ENCODE measurements at places on chromosomes 7 and 10.

- no peak for DNase-seq
These were observed 25.6 kb downstream of the PUS7 start for GRCh38 chr7:105496521-105496920.

GRCh38 chr10:48282829-48283228 lies 8.3 kb upstream of the FRMPD2 start:
- DNase-seq, result no peak

DNA sequence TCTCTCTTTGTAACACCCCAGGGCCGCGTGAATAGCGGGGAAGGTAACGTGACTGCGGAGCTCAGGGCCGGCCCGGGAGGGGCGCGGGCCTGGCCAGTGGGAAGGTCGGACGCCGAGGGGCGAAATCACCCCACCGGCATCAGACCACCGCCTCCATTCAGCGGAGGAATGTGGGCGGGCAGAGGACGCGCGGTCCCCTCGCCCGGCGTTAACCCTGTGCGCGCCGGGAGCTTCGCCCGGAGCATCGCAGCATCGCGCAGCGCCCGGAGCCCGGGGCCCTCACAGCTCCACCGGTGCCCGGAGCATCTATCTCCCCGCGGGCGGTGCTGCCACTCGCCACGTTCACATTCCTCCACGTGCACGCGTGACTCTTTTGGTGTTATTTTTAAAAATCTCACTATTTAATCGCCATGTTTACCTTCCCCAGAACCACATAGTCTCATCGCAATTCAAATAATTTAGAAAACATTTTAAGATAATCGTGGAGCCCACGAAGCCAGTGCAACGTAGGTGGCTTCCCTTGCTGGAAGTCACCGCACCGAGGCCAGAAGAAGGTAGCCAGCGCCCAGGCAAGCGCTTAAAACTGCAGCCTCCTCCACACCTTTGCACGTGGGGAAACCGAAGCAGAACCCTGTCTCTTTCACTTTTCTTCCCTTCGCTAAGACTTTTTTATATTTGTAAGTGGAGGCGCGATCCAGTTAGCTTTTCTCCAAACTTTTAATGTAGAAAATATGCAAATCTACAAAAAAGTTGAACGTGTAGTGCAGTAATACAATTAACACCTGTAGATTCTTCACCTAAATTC lies 21.8 kb downstream of the FGFBP3 start:
- DNase-seq, result peak; percentile 47

DNA sequence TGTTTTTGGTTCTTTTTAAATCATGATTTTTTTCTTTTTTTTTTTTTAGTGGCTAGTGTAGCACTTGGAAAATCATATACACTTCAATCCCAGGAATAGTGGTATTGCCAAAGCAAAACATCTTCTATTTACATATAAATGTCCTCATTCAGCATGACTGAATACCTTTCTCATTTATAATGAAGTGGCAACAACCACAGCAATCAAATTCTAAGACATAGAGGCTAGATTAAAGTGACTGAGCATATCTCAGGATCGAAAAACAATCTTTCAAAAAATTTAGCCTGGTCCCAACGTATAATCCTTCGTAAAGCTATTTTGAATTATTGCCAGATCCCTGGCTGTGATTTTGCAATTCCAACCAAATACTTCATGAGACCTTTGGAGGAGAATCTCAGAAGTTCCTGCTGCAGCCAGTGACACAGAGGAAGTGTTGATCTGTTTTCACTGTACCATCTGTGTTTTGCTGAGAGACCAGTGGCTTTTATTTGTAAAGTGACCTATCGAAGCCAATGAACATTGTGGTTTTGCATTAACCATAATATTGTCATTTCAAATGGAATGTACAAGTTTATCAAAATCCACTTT lies 29.8 kb upstream of the SP8 start:
- DNase-seq, result no peak
